Vagina (tissue), 2 donors: ENCODE measurements at places on chromosomes 13 and 19.
A peak's percentile ranks its signal among the peaks of the same experiment; 100 is the strongest.

DNA sequence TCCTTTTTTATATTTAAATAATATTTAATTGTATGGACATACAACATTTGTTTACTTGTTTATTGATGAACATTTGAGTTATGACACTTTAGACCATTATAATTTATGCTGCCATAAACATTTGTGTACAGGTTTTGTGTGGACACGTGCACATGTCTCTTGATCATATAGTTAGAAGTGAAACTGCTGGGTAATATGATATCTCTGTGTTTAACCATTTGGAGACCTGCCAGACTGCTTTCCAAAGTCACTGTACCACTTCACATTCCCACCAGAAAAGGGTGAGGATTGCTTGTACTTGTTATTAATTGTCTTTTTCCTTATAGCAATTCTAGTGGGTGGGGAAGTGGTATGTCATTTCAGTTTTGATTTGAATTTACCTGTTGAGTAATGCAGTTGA lies 145.6 kb upstream of the KLHL1 start:
- DNase-seq: no peak

- no peak for DNase-seq
Observed at GRCh38 chr19:5585461-5586299, 17.9 kb upstream of the TINCR start.

- DNase-seq: no peak
Observed at GRCh38 chr13:36151591-36151990, 20.4 kb upstream of the DCLK1 start.

GRCh38 chr19:51525651-51526050 lies 5.8 kb downstream of the SIGLEC6 start:
- no peak for DNase-seq

- DNase-seq: peak; percentile 90
Observed at GRCh38 chr19:53868091-53868891, 608 bp downstream of the MYADM start.

DNA sequence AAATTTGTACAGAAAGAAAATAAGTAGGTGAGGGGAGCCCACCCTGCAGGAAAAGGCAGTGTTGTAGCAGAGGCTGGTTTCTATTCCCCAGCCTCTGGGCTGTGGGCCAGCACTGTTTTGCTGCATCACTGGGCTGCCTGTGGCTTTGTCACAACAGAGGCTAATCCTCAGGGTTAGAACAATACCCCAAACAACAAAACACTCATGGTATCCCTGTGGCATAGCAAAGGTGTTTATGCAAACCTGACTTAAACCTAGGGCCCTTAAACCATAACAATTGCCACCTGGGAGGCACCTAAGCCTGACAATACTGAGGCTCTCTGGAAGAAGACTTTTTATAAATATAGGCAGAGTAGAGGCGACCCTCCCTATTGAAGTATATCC lies 314.7 kb downstream of the OLFM4 start:
- no peak for DNase-seq

DNA sequence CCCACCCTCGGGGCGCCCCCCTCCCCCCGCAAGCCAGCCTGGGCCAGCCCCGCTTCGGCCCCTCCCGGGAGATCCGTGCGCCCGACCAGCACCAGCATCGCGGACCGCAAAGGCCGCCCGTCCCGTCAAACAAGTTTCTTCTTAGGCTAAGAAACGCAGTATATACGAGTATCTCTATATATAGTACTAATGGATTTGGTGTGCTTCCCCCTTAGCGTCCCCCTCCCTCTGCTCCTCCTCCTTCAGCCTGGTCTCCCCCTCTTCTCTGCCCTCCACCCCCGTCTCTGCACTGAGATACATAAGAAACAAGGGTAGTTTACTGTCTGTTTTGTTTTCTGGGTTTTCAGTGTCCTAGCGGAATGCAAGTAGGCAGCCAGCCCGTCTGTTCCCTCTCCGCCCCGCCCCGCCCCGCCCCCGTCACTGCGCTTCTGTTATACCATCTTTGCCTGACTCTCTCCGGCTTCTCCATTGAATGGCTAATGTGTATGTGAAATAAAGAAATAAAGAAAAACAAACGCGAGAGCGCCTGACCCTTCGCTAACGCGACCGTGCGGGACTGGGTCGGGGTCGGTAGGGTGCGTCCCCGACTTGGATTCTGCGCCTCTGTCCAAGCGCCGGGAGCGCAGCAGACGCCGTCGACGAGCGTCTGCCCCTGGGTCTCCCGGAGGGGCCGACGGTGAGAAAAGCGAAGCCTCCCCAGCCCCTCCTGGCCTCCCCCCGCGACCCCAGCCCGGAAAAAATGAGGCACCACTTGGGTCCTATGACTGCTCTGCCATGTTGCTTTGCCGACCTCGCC lies 4.2 kb downstream of the LYL1 start:
- no peak for DNase-seq

DNA sequence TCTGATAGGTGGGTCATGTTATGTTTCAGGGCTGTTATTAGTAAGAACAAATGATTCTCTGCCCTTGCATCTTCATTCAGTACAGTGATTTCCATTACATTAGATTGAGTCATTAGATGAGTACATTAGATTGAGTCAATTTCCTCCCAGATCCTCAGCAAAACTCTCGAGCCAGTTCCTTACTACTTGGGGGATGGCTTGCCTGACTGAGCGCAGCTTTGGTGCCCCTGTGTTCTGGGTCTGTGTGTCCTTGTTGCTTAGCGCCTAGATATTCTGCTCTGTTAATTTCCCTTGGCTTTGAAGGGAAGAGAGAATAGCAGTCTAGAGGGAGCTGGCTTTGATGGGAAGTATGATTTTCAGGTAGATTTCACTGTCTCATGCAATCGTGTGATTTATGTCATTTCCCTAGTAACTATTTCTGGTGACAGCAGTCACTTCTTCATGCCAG lies 19.1 kb upstream of the SCEL start:
- no peak for DNase-seq

DNA sequence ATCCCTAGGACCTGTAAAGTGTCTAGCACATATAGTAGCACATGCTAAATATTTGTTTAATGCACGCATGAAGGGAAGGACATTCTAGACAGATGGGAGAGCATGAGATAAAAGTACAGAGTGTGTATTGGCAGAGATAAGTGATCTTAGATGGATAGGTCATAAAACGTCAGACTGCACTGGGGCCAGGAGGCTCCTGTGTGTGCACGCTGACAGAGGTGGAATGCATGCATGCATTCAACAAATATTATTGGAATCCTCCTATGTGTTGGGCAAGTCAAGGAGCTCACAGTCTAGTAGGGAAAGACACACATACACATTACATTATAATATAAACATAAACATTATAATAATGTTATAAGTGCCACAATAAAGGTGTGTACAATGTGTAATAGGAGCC lies 73.3 kb downstream of the FGF9 start:
- DNase-seq: no peak

GRCh38 chr13:36847606-36848005 lies 28.6 kb downstream of the RFXAP start:
- DNase-seq: no peak

GRCh38 chr13:40644838-40645604 lies 21.4 kb downstream of the FOXO1 start:
- no peak for DNase-seq
